ENCODE measurements at places on chromosomes 3 and 15.

- DNase-seq, result no peak
These were observed 82.2 kb downstream of the CPN2 start for GRCh38 chr3:194268654-194269512.

DNA sequence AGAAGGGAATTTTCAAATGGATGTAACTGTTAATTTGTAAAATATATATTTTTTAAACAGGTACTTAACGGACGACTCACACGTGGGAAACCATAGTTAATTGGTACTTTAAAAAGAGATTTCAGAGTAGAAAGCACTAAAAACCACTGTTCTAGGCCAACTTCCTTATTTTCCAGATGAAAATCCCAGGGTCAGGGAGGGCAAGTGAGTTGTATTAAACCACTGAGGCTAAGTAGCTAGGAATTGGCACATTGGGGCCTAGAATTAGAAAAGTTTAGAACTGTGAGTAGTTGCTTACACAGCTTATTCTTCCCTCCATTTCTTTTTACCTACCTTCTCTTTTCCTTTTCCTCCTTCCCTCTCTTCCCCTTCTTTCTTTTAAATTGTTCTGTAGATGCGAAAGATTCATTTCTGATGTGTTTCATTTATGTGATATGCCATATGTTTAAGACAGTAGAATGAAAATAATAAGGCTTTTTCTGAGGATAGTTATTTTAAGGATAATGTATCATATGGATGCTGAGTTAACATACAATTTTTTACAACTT lies 4.1 kb upstream of the UTS2B start:
- DNase-seq, result no peak

DNA sequence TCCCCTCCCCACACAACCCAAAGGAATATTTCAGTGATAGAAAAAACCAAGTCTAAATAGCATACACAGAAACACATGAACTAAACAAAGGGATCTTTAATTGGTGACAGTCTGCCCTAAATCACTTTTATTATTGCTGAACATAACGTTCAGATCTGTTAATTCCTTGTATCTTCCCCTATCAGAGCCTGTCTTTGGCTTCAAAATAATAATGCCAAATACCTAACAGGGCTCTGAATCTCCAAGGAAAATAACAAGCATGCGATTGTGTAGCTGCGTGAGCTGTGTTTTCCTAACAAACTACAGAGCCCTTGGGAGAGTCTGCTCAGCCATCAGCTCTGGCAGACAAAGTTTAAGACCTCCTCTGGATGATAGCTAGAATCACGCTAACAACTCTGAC lies 1010.1 kb downstream of the ROBO1 start:
- DNase-seq, result no peak

DNA sequence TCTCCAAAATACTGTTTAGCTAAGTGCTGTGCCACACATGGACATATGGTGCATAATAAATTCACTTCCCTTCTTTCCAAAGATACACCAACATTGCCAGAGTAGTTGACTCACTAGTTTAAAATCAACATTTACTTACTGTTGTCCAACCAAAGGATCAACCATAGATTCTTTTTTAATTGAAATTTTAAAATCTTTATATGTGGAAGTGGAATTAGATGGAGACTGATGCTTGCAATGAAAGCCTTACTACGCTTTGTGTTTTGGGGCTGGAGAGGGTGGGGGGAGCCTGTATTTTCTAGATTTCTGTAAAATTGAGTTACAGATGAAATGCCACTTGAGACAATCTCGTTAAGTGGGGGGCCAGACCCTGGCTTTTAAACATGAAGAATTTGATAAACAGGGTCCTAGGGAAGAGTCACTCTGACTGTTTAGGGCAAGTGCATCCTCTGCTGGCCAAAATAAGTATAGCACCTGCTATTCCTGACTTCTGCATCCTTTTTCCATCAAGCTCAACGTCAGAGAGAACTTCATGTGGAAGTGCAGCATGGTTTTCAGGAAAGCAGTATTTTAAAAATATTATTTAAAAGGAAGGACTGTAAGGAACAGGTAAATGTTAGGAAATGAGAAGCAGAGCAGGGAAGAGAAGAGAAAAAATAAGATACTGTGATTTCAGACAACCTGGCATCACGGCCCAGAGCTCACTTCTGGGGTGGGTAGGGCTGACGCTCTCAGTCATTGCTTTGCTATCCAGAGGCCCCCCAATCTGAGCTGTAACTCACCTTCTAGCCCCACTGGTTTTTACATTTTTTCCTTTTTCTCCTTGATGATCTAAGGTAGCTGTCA lies 76.7 kb downstream of the BOC start:
- DNase-seq, result peak; percentile 33

GRCh38 chr15:45657764-45658545 lies 23.1 kb downstream of the SQOR start:
- no peak for DNase-seq

GRCh38 chr15:50500352-50500751 lies 46.1 kb downstream of the USP50 start:
- no peak for DNase-seq

DNA sequence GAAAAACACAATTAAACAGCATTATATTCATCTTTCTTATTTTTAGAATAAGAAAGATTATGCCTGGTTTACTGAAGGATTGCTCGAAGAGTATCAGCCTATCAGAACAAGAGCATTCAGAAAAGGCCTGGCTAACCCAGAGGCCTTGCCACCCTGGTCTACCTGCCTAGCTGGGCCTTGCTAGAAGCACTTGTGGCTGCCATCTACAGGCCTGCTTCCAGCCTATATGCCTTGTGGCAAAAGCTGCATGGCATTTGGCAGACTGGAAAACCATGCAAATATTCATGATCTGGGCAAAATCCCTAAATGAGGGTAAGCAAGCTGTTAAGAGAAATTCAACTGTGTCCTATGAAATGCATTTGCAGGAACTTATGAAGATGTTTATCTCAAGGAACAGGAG lies 9.3 kb upstream of the ATP13A4 start:
- DNase-seq, result no peak

- DNase-seq, result no peak
These were observed 29.8 kb downstream of the ALS2CL start for GRCh38 chr3:46663591-46664135.

GRCh38 chr15:77354063-77354462 lies 65.8 kb downstream of the PEAK1 start:
- DNase-seq, result no peak

GRCh38 chr15:60695713-60696522 lies 217.0 kb upstream of the ICE2 start:
- DNase-seq, result no peak

GRCh38 chr15:79973456-79974195 lies 2.6 kb upstream of the BCL2A1 start:
- no peak for DNase-seq

GRCh38 chr3:65729555-65729954 lies 309.2 kb downstream of the MAGI1 start:
- peak; percentile 20 for DNase-seq
